ENCODE measurements at places on chromosomes 2 and 18.

GRCh38 chr18:40821596-40822243 lies 1133.3 kb upstream of the PIK3C3 start:
- DNase-seq = no peak

GRCh38 chr2:17043173-17043572 lies 377.5 kb upstream of the CYRIA start:
- DNase-seq = no peak

GRCh38 chr2:157261199-157261782 lies 3.8 kb downstream of the GALNT5 start:
- DNase-seq = no peak

DNA sequence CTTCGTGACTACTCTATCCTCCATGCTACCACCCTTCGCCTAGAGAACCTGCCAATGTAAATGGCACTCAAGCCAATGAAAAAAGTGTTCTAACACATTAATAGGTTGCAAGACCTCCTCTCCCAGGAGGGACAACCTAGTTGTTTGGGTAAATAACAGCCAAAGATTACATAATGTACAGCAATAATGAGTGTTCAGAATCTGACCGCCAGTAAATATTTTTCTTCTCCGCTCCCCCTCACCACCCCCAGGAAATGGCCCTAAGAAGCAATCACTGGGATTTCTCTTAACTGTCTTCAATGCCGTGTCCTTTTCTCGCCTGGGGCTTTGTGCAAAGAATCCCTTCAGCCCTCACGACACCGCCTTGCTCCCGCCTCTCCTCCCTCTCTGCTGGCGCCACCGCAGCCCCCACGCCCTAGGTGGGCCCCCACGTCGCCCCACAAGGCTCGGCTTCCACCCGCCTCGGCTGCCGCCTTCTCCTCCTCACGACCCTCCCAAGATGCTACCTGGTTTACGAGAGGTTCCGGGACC lies 458 bp downstream of the HYCC2 start:
- no peak for DNase-seq

GRCh38 chr18:32831781-32832180 lies 59.0 kb upstream of the KLHL14 start:
- no peak for DNase-seq

DNA sequence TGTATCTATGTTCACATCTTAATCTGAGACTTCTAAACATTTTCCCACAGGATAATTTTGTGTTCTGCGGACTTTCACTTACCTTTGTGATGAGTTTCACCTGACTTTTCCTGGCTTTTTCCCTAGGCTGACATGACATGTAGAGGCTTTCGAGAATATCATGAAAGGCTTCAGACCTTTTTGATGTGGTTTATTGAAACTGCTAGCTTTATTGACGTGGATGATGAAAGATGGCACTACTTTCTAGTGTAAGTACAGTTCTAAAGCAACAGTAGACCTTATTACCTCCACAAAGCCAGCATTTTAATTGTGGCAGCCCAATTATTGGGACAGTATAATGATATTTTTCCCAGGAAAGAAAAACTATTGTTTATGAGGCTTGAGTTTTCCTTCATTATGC lies 34.1 kb upstream of the METAP1D start:
- DNase-seq = no peak
